T1000 (cell line): ENCODE measurements at places on chromosomes 1 and 21.

DNA sequence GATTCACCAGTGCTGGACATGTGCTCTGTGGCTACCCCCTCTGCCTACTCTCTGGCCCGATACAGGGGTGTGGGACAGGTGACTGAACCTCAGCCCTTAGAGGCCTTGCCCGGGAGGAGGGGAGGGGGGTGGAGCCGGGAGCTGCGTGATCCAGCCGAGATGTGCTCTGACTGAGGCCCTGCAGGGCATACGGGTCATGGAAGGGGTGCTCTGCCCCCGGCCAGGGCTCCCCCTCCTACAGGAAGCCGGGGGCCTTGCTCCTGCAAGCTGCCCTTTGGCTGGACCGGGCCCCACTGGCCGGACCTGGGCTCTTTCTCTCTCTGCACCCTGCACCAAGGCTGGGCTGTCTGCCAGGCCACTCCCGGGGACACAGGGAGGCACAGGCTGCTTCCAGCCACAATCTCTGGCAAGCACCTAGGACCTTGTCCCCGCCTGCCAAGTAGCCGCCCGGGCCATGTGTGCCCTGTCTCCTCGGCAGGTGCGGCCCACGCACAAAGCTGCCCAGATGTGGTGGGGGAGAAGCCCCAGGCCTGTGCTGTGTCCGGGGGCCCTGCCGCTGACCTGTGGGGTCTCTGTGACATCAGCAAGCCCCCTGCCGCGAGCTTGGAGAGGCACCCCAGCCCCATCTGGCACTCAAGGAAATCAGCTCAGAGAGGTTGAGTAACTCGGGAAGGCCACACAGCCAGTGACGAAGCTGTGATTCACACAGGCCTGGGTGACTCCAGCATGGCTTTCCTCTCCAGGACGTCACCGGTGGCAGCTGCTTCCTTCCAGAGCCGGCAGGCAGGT lies 1.5 kb downstream of the SCNN1D start:
- no peak for DNase-seq

DNA sequence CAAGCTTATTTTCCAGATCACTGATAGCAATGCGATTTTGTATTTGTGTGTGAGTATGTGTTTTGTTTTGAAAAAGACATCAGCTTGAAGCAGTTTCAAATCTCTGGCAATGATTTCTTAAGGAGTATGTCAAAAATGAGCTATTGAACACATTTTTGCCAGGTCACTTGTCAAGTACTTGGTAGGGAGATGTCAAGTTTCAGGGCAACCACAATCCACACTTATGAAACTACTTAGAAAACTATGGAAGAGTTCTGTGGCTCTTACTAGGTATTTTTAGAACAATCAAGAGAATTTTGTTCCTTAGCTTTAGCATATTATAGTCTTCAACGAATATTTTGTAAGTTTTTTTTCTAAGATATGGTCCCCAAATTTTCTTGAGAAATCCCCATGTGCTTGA lies 318.8 kb upstream of the ZRANB2 start:
- no peak for DNase-seq

- DNase-seq: no peak
Observed at GRCh38 chr1:7427605-7428300, 343.3 kb upstream of the VAMP3 start.

- no peak for DNase-seq
Observed at GRCh38 chr1:231414260-231415016, 7.6 kb downstream of the EGLN1 start.

DNA sequence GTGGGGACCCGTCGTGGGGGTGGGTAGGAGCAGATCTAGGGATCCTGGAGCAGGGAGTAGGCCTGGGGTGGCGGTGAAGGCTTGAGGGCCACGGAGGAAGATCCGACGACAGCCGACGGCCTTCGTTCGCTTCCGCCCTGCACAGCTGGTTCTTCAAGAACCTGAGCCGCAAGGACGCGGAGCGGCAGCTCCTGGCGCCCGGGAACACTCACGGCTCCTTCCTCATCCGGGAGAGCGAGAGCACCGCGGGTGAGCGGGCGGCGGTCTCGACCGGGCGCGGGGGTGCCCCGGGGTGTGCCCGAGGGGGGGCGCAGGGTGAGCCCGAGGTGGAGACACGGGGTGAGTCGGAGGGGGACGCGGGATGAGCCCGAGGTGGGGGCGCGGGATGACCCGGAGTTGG lies 16.5 kb upstream of the HDAC1 start:
- no peak for DNase-seq
